ENCODE measurements at places on chromosomes 11 and 22. TPM values are rescaled to one million over a fixed set of nuclear protein-coding genes. Genes with fewer than 3 reads are reported as not detected.

DNA sequence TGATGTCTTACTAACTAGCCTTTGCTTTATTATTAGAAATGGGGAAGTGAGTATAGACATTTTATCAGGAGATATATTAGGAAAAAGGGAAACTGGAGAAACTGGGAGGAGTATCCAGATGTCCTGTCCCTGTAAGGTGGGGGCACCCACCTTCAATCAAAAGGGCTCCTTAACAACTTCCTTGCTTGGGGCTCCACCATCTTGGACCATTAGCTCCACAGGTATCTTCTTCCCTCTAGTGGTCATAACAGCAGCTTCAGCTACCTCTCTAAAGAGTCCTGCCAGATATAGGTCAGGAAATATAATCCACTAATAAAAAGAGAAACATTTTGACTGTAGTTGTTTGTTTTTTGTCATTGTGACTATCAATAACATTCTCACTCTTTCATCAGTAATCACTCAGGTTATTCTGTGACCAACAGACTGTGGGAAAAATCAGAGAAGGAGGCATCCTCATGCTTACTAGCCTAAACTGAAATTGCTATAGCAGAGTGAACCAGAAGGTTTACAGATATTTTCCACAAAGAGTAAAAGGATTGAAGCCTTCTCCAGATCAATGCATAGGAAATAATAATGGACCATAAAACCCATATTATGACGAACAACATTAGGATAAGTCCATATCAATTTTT lies 10.4 kb downstream of the OR51B4 start:
- H3K27me3 ChIP-seq: peaks cover 2% of the 10 kb centered on the region
- H3K36me3 ChIP-seq: no peaks in the 10 kb centered on the region
- H3K4me1 ChIP-seq: no peaks in the 10 kb centered on the region
- no peak for DNase-seq
- no peak overlapping the region for H3K27ac ChIP-seq

DNA sequence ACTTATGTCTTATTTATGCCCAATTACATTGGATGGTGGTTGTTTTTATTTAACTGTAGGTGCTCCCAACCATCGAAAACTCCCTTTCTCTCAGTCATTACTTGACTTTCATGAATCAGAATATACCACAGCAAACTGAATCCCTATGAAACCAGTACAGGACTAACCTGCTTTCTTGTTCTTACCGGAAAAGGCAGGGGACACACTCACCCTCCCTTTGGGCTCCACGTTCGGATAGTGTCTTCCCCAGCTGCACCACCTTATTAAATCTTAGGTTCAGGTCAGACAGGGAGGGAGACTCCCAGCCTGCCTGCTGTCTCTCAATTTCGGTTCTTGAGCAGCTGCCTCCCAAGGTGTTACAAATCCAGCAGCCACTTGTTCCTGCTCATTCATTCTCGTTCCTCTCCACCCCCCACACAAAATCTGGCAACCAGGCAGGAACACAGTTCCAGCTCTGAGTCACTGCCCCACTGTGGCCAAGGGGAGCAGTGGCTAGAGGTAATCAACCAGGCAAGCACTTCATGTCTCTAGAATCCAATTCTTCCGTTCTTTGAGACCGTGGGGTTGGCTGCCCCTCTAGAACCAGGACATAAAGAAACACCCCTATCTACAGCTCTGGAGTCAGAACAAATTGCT lies 133.0 kb downstream of the PLEKHA7 start:
- no peak for DNase-seq
- no peaks in the 10 kb centered on the region for H3K36me3 ChIP-seq
- no peaks in the 10 kb centered on the region for H3K4me1 ChIP-seq

- no peaks in the 10 kb centered on the region for H3K4me1 ChIP-seq
- H3K27ac ChIP-seq: no peak overlapping the region
- DNase-seq: no peak
- no peak overlapping the region for H3K4me3 ChIP-seq
- no peaks in the 10 kb centered on the region for H3K36me3 ChIP-seq
- no peaks in the 10 kb centered on the region for H3K27me3 ChIP-seq
Measured at GRCh38 chr11:96708219-96708878, 318.5 kb downstream of the JRKL start.

GRCh38 chr11:77467993-77468392 lies 5.9 kb downstream of the PAK1 start:
- no peak overlapping the region for H3K27ac ChIP-seq
- no peak for DNase-seq
- H3K4me1 ChIP-seq: peaks cover 1% of the 10 kb centered on the region
- no peak overlapping the region for H3K4me3 ChIP-seq

DNA sequence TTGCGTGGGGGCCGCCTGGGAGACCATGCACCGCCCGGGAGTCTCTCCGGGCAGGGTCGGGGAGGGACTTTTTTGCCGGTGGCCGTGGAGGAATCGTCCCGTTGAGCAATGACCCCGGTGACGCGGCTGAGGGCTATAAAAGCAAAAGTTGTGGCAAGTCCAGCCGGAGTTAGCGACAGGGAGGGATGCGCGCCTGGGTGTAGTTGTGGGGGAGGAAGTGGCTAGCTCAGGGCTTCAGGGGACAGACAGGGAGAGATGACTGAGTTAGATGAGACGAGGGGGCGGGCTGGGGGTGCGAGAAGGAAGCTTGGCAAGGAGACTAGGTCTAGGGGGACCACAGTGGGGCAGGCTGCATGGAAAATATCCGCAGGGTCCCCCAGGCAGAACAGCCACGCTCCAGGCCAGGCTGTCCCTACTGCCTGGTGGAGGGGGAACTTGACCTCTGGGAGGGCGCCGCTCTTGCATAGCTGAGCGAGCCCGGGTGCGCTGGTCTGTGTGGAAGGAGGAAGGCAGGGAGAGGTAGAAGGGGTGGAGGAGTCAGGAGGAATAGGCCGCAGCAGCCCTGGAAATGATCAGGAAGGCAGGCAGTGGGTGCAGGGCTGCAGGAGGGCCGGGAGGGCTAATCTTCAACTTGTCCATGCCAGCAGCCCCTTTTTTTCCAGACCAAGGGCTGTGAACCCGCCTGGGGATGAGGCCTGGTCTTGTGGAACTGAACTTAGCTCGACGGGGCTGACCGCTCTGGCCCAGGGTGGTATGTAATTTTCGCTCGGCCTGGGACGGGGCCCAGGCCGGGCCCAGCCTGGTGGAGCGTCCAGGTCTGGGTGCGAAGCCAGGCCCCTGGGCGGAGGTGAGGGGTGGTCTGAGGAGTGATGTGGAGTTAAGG lies at the start of gene NEAT1:
NEAT1 (plus strand) TSS at position 166 of the 883 bp plus-strand sequence.
- H3K36me3 ChIP-seq: peaks cover 70% of the 10 kb centered on the region
- peak; percentile 97 for DNase-seq
- H3K4me3 ChIP-seq: peak within 1 kb of the TSS; percentile 97
- peak within 1 kb of the TSS; percentile 100 for H3K27ac ChIP-seq

DNA sequence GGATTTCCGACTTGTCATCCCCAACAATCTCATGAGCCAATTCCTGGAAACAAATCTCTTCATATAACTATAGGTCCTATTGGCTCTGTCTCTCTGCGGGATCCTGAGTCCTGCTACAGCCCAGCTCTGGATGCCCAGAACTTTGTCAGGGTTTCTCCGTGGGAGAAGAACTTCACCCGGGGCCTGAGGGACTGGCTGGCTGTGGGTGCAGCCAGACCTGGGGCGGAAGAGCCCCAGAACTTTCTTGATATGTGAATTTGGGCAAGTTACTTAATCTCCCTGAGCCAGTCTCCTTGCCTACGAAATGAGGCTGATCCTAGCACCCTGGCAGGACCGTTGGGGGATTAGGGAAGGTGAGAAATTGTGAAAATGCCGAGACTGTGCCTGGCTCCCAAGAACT lies 6.6 kb upstream of the TRIM29 start:
- peaks cover 26% of the 10 kb centered on the region for H3K27me3 ChIP-seq
- H3K36me3 ChIP-seq: no peaks in the 10 kb centered on the region
- DNase-seq: no peak
- H3K4me1 ChIP-seq: no peaks in the 10 kb centered on the region
- H3K4me3 ChIP-seq: no peak overlapping the region

DNA sequence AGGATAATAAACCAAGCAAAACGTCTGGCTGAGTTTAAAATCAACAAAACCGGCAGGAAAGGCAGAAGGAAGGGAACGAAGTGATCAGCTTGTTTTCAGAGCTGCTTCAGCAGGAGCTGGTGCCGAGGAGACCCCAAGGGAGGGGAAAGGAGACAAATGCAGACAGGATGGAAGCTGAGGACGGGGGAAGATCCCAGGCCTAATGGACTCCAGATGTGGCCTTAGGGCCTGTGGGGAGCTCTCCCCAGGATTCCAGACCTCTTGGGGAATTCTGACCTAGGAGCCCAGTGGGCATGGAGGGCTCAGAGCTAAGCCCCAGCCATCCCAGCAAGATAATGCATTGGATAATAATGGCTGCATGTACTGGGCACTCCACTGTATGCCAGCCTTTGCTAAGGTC lies 211.4 kb upstream of the NARS2 start:
- no peaks in the 10 kb centered on the region for H3K36me3 ChIP-seq
- peaks cover 3% of the 10 kb centered on the region for H3K27me3 ChIP-seq
- H3K4me1 ChIP-seq: no peaks in the 10 kb centered on the region
- H3K4me3 ChIP-seq: no peak overlapping the region

- H3K4me3 ChIP-seq: no peak overlapping the region
- H3K27ac ChIP-seq: no peak overlapping the region
- H3K4me1 ChIP-seq: no peaks in the 10 kb centered on the region
- H3K36me3 ChIP-seq: peaks cover 2% of the 10 kb centered on the region
Measured at GRCh38 chr11:12469451-12469850, 92.1 kb downstream of the PARVA start.

DNA sequence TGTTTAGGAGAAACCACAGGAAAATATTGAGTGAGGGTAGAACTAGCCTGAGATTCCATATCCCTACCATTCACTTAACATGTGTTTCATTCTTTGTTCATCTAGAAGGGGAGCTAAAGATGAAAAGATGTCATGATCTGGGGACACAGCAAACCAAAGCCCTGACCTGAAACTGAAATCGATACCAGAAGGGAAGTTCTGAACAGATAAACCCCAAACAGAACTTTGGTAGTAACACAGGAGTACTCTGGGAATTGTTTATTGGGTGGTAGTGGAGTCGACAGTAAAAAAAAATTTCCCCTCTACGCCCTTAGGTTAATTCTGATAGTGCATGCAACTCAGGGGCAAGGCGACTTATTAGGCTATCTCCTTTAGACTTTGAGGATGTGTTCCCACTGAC lies 27.2 kb downstream of the OR2AT4 start:
- DNase-seq: no peak
- H3K4me3 ChIP-seq: no peak overlapping the region
- H3K36me3 ChIP-seq: no peaks in the 10 kb centered on the region
- no peaks in the 10 kb centered on the region for H3K4me1 ChIP-seq

- no peak overlapping the region for H3K4me3 ChIP-seq
- peaks cover 4% of the 10 kb centered on the region for H3K27me3 ChIP-seq
- no peaks in the 10 kb centered on the region for H3K36me3 ChIP-seq
- DNase-seq: no peak
Measured at GRCh38 chr11:81495699-81496292, 1237.9 kb downstream of the FAM181B start.

DNA sequence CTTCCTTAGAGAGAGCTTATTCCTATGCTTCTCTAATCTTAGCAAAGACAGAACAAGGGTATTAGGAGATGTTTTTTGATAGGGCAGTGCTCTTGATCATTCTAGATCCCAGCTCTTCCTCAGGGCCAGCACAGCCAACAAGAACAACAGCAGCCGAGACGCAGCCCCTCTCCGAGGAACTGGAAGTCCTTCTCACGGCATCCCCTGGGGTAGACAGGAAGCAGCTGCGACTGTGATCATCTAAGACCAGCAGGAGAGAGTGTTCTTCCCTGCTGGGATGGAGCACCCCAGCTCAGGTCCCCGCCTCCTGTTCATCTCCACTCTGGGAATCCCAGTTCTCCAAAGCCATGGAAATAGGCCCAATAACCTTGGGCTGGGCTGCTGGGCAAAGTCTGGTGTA lies 29.6 kb downstream of the IRAG1 start:
- H3K36me3 ChIP-seq: no peaks in the 10 kb centered on the region
- H3K4me3 ChIP-seq: no peak overlapping the region
- no peak for DNase-seq
- H3K4me1 ChIP-seq: peaks cover 6% of the 10 kb centered on the region
- peaks cover 6% of the 10 kb centered on the region for H3K27me3 ChIP-seq

LRRN4CL gene
- total RNA-seq: 0.21 TPM

PKNOX2 gene
- not detected for total RNA-seq

POLR2F gene
- 67.7 TPM for total RNA-seq

PAMR1 gene
- total RNA-seq: not detected

CHST1 gene
- total RNA-seq: 0.24 TPM

GLYATL2 gene
- not detected for total RNA-seq

HEPACAM gene
- total RNA-seq: not detected

C11orf87 gene
- total RNA-seq: not detected
